ENCODE measurements at places on chromosomes 6 and 20.

GRCh38 chr6:44642870-44643522, 255.5 kb downstream of the CDC5L start:
- DNase-seq = peak; percentile 21

GRCh38 chr6:34355889-34356288, 36.6 kb downstream of the NUDT3 start:
- DNase-seq = no peak

DNA sequence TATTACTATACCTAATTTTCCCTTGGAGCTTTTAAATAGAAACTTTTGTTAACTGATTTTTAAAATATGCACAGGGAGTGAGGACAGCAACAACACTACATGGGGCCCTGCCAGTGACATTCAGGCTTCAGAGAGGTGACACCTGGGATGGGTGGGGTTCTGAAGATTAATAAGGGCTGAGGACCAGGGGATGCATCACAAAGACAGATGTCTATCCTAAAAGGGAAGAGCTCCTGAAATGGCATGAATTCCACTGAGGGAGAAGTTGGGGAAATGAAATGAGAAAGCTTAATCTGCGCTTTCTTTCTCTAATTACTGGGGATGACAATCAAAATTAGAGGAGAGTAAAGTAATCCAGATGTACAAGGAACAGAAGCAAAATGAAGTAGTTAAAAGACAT, 162.8 kb downstream of the BTBD9 start:
- DNase-seq = no peak

DNA sequence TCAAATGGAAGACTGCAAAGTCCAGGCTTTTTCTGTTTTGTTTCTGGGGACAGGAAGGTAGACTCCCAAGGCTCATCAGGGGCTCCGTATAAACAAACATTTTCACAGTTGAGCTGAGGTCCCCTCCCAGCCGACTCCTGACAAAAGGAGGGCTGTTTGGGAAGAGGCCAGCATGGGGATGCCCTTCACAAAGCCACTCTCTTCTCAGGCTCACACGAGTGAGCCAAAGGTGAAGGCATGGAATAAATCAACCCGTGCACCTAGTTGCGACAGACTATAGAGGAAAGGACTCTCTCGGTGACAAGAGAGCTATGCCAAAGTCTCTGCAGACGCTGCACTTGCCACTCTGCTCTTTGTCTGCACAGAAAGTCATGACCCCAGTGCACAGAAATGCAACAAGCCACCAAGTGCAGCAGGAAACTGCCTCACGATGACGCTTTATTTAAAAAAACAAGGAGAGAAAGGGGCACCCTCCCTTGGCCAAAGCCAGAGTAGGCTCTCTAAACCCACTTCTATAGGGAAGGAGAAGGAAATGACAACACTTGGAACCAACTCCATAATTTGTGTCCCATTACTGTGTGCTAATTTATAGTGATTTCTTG, 21.0 kb downstream of the JAG1 start:
- DNase-seq = no peak

GRCh38 chr6:145017516-145017915, 717.8 kb downstream of the EPM2A start:
- no peak for DNase-seq

All from stimulated activated CD4-positive, alpha-beta T cell treated with anti-CD3 and anti-CD28 coated beads, Interleukin-4, amount 100 ng/mL, for 1 hour (primary cell).